ENCODE measurements at places on chromosomes 7 and 10. TPM values are rescaled to one million over a fixed set of nuclear protein-coding genes. Genes with fewer than 3 reads are reported as not detected.

DNA sequence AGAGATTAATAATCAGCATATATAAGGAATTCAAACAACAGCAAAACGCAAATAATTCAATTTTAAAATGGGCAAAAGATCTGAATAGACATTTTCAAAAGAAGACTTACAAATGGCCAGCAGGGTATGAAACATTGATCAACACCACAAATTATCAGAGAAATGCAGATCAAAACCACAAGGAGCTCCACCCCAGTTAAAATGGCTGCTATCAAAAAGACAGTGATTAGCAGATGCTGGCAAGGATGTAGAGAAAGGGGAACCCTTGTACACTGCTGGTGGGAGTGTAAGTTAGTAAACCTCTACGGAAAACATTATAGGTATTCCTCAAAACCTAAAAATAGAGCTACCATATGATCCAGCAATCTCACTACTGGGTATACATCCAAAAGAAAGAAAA, 128.0 kb upstream of the CACUL1 start:
- H3K27ac ChIP-seq: no peak overlapping the region

DNA sequence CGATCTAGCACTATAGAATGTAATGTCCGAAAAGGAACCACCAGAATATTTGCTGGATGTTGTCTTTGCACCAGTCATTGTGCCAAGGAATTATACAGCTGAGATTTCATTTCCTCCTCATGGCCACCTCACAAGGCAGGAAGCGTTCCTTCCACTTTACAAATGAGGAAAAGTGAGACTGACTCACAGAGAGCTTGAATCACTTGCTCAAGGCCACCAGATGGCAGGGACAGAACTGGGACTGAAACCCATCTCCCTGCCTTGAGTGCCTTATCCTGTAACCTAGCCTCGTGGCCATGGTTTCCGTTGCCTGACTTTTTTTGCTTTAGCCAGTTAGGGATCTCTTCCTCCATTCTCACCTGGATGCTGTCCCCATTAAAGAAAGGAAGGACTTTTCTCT, 44.7 kb upstream of the PDZD8 start:
- H3K4me1 ChIP-seq: no peaks in the 10 kb centered on the region
- no peak overlapping the region for H3K27ac ChIP-seq
- H3K36me3 ChIP-seq: no peaks in the 10 kb centered on the region
- H3K4me3 ChIP-seq: no peak overlapping the region

DNA sequence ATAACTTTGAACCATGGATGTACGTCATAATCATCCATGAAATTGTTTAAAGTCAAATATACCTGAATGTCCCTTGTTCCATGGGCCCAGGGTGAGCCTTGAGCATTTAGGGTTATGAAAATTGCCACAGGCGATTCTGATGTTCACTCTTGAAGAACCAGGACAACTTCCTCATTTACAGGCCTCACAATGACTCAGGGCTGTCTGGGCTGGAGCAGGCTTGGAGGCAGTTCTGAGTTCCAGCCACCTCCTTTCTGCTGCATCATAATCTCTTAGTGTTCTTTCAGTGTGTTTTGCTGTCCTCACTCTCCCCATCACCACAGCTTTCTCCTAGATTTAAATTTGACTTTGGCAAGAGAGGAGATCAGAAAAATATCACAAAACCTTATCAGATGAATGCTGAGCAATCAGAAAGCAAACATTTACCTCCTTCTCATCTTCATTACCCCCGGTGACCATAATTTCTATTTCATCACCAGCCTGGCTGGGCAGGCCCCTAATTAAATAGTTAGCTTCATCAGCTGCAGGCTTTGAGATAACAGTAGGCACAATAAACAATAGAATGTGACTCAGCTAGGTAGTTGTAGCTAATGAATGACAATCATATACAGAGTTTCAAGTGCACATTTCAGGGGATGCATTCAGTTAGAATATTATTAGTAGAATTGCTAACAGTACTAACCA, 571.0 kb downstream of the SH2D4B start:
- no peaks in the 10 kb centered on the region for H3K4me1 ChIP-seq
- H3K27me3 ChIP-seq: no peaks in the 10 kb centered on the region
- H3K36me3 ChIP-seq: no peaks in the 10 kb centered on the region
- no peak for DNase-seq

DNA sequence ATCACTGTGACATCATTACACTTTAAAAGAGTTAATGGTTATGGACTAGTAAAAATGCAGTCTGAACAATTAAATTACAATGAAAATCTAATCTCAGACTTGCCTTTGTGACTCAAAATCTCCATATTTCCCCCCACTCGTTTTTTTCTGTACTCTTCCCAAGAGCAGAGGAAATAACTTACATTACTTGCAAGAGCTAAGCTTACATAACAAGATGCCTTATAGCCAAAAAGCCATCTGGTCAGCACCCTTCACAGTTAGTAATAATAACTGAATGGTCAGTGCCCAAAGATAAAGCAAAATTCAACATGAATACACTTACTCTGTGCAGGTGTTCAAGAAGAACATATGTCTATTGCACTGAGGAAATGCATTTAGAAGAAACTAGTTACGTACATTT, 1381.5 kb upstream of the CELF2 start:
- no peak overlapping the region for H3K4me3 ChIP-seq
- no peaks in the 10 kb centered on the region for H3K36me3 ChIP-seq
- DNase-seq: no peak
- H3K4me1 ChIP-seq: no peaks in the 10 kb centered on the region
- no peaks in the 10 kb centered on the region for H3K27me3 ChIP-seq

DNA sequence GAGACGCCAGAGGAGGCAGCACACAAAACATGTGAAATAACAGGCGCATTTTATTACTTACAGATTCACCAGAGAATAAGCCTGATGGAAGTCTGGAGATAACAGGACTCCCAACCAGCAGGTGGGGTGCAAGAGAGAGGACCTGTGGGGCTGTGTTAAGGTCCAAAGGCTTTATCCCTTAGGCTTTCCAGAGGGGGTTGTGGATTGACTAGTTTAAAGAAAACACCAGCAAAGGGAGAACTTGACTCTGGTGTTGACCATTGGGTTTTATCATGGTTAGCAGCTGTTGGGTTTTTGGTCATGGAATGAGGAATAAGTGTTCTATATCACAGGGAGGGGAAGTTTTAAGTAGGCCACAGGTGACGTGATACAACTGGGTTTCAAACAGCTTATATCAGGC, 1.6 kb upstream of the CRPPA start:
- H3K27ac ChIP-seq: no peak overlapping the region
- no peak overlapping the region for H3K4me3 ChIP-seq
- no peaks in the 10 kb centered on the region for H3K36me3 ChIP-seq

- H3K4me1 ChIP-seq: no peaks in the 10 kb centered on the region
- no peak for DNase-seq
- no peak overlapping the region for H3K27ac ChIP-seq
- no peaks in the 10 kb centered on the region for H3K27me3 ChIP-seq
- no peaks in the 10 kb centered on the region for H3K36me3 ChIP-seq
Observed at GRCh38 chr7:18179093-18179492, 151.4 kb upstream of the PRPS1L1 start.

DNA sequence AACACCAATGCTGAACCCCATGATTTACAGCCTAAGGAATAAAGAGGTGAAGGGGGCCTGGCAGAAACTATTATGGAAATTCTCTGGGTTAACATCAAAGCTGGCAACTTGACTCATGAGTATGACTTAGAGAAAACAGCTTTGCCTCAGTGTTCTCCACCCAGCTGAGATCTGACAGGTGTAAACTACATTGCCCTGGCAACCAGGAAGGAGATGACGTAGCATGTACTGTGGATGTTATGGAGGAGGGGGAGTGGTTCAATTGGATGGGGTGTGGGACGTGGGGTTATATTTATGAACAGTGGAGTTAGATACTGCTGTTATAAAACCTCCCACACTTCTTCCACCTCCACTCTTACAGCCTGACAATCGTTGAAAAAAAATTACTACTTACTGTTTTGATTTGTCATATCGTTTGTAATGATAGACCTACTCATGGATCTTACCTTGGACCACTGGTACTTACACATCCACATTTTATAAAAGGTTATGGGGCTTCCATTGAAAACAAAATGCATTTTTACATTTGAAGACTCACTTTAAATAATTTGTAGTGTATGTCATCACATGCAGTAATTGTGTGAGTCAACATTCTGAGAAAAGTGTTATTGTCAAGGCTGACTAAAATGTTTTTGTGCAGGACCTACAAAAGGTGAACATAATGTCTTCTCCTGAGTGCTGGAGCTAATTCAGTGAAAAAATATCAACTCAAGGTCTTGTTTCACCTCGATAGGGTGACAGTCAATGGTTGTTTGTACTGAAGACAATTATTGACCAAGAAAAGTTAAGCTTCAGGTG, 6.4 kb downstream of the OR2F1 start:
- no peak for DNase-seq
- no peaks in the 10 kb centered on the region for H3K36me3 ChIP-seq
- no peak overlapping the region for H3K27ac ChIP-seq
- no peak overlapping the region for H3K4me3 ChIP-seq
- H3K4me1 ChIP-seq: no peaks in the 10 kb centered on the region
- peaks cover 8% of the 10 kb centered on the region for H3K27me3 ChIP-seq

- no peak for DNase-seq
- H3K4me3 ChIP-seq: no peak overlapping the region
- no peaks in the 10 kb centered on the region for H3K36me3 ChIP-seq
- no peaks in the 10 kb centered on the region for H3K27me3 ChIP-seq
- no peaks in the 10 kb centered on the region for H3K4me1 ChIP-seq
Observed at GRCh38 chr7:128281605-128282380, 40.7 kb downstream of the LEP start.

- H3K4me3 ChIP-seq: no peak overlapping the region
- H3K27ac ChIP-seq: no peak overlapping the region
- no peaks in the 10 kb centered on the region for H3K27me3 ChIP-seq
- H3K36me3 ChIP-seq: no peaks in the 10 kb centered on the region
- no peaks in the 10 kb centered on the region for H3K4me1 ChIP-seq
Observed at GRCh38 chr7:157579425-157579824, 242.6 kb downstream of the DNAJB6 start.

- no peak overlapping the region for H3K4me3 ChIP-seq
- no peaks in the 10 kb centered on the region for H3K36me3 ChIP-seq
- no peak for DNase-seq
Observed at GRCh38 chr7:47418601-47419309, 163.2 kb downstream of the TNS3 start.

DNA sequence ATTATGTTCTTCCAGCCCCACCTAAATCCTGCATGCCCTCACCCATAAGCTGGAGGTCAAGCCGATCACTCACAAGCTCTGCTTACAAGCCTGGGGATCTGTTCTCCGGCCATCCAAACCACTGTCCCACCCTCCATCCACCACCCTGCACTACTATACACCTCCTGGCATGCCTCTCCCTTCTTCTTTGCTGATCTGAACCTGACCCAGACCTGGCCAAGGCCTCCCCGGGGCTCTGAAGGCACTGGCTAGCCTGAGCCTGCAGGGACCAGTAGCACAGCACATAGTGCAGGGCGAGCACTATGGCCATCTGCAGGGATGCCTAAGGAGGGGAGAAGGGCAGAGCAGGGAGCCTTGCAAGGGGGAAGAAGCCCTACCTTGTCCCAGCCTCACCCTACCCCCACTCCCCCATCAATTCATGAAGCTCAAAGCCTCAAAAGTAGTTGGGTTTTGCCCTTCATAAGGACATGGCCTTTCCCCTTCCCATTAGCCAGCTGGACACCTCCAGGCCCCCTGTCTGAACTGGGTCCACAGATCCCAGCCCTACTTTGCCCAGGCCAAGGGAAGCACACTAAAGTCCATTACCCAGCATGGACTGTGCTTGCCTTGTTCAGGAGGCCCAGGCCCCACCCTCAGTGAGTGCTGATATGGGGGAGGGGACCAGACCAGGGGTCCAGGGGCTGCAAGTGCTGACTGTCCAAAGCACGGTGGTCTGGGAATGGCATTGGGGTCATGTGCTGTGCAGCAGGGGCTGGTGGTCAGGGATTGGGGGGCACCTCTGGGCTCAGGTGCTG, 29.6 kb downstream of the CHAT start:
- H3K4me1 ChIP-seq: no peaks in the 10 kb centered on the region
- no peaks in the 10 kb centered on the region for H3K27me3 ChIP-seq
- H3K36me3 ChIP-seq: no peaks in the 10 kb centered on the region
- no peak for DNase-seq
- no peak overlapping the region for H3K27ac ChIP-seq
- no peak overlapping the region for H3K4me3 ChIP-seq

- no peaks in the 10 kb centered on the region for H3K36me3 ChIP-seq
- DNase-seq: no peak
- H3K4me3 ChIP-seq: no peak overlapping the region
- H3K4me1 ChIP-seq: no peaks in the 10 kb centered on the region
- no peaks in the 10 kb centered on the region for H3K27me3 ChIP-seq
Observed at GRCh38 chr7:1318051-1318450, 85.4 kb downstream of the UNCX start.

GRCh38 chr10:86899670-86900276, 57.6 kb downstream of the MMRN2 start:
- H3K27ac ChIP-seq: no peak overlapping the region
- no peaks in the 10 kb centered on the region for H3K36me3 ChIP-seq
- peak; percentile 70 for DNase-seq
- no peak overlapping the region for H3K4me3 ChIP-seq
- H3K4me1 ChIP-seq: no peaks in the 10 kb centered on the region

- H3K4me3 ChIP-seq: no peak overlapping the region
- no peak for DNase-seq
- no peak overlapping the region for H3K27ac ChIP-seq
- H3K27me3 ChIP-seq: no peaks in the 10 kb centered on the region
Observed at GRCh38 chr10:73065441-73065840, 31.2 kb downstream of the P4HA1 start.

- no peaks in the 10 kb centered on the region for H3K36me3 ChIP-seq
- H3K27ac ChIP-seq: no peak overlapping the region
- H3K27me3 ChIP-seq: peaks cover 2% of the 10 kb centered on the region
- no peak overlapping the region for H3K4me3 ChIP-seq
- H3K4me1 ChIP-seq: no peaks in the 10 kb centered on the region
Observed at GRCh38 chr7:91916051-91916440, 24.6 kb upstream of the AKAP9 start.

- no peaks in the 10 kb centered on the region for H3K36me3 ChIP-seq
- no peaks in the 10 kb centered on the region for H3K27me3 ChIP-seq
- H3K4me3 ChIP-seq: no peak overlapping the region
- no peaks in the 10 kb centered on the region for H3K4me1 ChIP-seq
- DNase-seq: no peak
Observed at GRCh38 chr7:79165225-79165624, 288.2 kb downstream of the MAGI2 start.

GRCh38 chr10:112955582-112956421, 5.8 kb downstream of the TCF7L2 start:
- H3K4me3 ChIP-seq: no peak overlapping the region
- no peaks in the 10 kb centered on the region for H3K36me3 ChIP-seq
- H3K4me1 ChIP-seq: peaks cover 53% of the 10 kb centered on the region
- peak; percentile 50 for DNase-seq
- no peaks in the 10 kb centered on the region for H3K27me3 ChIP-seq
- H3K27ac ChIP-seq: peak overlapping the region; percentile 44

GRCh38 chr10:4154191-4154715, 369.2 kb upstream of the KLF6 start:
- H3K4me3 ChIP-seq: no peak overlapping the region
- H3K27me3 ChIP-seq: no peaks in the 10 kb centered on the region
- no peak for DNase-seq
- H3K27ac ChIP-seq: no peak overlapping the region
- no peaks in the 10 kb centered on the region for H3K36me3 ChIP-seq
- H3K4me1 ChIP-seq: no peaks in the 10 kb centered on the region

Gene MSMB
- total RNA-seq: not detected

Gene IL2RA
- not detected for total RNA-seq

Gene ST8SIA6
- 0.51 TPM for total RNA-seq

Gene VWC2
- total RNA-seq: not detected

Gene OR2A5
- total RNA-seq: not detected

Gene SLC26A5
- total RNA-seq: not detected

Gene PDZD7
- total RNA-seq: 0.55 TPM

Gene RFC2
- total RNA-seq: 40.0 TPM

Gene NXPH1
- not detected for total RNA-seq

Gene NKX2-3
- not detected for total RNA-seq

All from endothelial cell of umbilical vein (primary cell).